ENCODE measurements at places on chromosomes 7 and 10. TPM values are rescaled to one million over a fixed set of nuclear protein-coding genes. Genes with fewer than 3 reads are reported as not detected.

- peak; percentile 68 for DNase-seq
Measured at GRCh38 chr10:14653271-14654161, 121.2 kb downstream of the FAM107B start.

DNA sequence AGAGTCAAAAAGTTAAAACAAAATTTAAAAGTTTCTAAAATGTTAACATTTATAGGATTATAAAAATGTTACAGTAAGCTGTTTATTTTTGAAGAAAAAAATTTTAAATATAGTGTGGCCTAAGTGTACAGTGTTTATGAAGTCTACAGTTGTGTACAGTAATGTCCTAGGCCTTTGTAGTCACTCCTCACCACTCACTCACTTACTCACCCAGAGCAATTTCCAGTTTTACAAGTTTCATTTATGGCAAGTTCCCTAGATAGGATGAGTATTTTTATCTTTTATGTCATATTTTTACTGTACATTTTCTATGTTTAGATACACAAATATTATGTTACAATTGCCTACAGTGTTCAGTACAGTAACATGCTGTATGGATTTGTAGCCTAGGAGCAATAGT is 419.9 kb downstream of the ARL4A start:
- DNase-seq, result no peak

DNA sequence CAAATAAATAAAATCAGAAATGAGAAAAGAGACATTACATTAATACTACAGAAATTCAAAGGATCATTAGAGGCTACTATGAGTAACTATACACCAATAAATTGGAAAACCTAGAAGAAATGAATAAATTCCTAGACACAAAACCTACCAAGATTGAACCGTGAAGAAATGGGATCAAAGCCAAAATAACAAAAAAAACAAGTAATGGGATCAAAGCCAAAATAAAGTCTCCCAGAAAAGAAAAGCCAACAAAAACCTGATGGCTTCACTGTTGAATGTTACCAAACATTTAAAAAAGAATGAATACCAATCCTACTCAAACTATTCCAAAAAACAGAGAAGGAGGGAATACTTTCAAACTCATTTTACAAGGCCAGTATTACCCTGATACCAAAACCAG is 20.0 kb downstream of the GSDME start:
- DNase-seq, result no peak

DNA sequence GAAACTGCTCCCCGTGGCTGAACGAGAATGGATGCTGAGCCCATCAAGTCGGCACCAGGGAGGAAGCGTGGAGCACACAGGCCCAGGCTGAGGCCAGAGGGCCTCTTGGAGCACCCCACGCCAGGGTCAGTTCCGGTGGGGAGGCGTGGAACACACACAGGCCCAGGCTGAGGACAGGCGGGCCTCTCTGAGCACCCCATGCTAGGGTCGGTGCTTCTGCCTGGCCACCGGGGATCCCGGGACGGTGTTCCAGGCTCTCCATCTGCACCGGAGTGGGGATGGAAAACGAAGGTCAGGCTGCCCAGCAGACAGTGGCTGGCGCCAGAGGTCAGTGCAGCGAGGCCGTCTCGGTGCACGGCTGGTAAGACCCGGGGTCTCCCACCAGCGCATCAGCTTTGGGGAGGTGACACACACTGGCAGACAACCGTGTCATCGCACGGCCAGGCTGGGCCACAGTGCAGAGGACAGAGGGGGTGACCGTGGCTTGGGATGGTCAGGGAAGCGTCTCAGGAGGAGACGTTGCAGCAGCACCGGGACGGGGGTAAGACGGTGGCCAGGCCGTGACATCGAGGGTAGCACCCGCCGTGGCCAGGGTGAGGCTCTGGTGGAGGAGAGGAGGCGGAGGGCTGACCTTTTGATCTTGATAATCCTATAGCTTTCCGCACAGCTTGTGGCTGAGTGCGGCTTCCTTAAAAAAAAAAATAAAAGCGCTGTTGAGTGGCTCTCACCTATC is 203.9 kb downstream of the ELFN1 start:
- DNase-seq, result no peak

- DNase-seq, result no peak
Measured at GRCh38 chr7:105126436-105126975, 112.5 kb downstream of the KMT2E start.

GRCh38 chr10:24307116-24307515 is 98.2 kb downstream of the KIAA1217 start:
- DNase-seq, result no peak

GRCh38 chr10:27908231-27908630 is 90.6 kb downstream of the ODAD2 start:
- no peak for DNase-seq

DNA sequence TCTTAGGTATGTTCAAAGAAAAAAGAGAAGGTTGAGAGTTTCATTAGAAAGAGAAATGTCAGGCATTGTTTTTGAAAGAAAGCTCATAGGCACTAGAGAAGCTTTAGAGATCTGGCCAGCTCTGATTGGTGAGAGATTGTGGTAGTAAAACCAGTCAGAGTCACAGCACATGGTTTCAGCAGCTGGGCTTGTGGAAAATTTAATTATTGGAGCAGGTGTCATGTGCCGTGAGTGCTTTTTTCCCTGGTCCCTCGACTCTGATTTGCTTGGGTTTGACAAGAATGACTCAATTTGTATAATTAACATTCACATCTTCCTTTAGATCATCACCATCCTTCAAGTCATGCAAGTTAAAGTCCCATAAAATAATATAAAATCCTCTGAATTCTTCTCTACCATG is 35.2 kb downstream of the MRPL32 start:
- no peak for DNase-seq

DNA sequence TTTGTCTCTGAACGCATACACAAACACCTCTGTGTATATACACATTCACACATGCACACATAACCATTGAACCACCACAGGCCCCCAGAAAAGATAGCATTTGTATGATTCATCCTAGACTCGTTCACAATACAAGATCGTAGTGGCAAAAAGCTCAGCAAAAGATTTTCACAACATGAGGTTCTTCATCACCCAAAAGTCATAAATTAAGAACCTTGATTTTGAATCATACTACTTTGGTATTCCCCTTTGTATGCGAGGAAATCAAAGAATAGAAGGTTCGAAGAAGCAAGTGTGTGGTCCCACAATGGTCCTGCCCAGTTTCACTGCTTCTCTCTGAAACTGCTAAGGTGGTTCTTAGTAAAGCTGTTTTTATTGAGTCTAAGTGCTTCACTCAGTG is 200.7 kb downstream of the CELF2 start:
- no peak for DNase-seq

GRCh38 chr10:22453948-22454591 is 108.8 kb downstream of the SPAG6 start:
- peak; percentile 78 for DNase-seq

GRCh38 chr7:102810916-102811315 is 62.1 kb downstream of the FAM185A start:
- no peak for DNase-seq

- DNase-seq, result no peak
Measured at GRCh38 chr10:120108916-120109315, 216.4 kb downstream of the SEC23IP start.

GRCh38 chr7:132942701-132943100 is 139.2 kb downstream of the CHCHD3 start:
- no peak for DNase-seq

DNA sequence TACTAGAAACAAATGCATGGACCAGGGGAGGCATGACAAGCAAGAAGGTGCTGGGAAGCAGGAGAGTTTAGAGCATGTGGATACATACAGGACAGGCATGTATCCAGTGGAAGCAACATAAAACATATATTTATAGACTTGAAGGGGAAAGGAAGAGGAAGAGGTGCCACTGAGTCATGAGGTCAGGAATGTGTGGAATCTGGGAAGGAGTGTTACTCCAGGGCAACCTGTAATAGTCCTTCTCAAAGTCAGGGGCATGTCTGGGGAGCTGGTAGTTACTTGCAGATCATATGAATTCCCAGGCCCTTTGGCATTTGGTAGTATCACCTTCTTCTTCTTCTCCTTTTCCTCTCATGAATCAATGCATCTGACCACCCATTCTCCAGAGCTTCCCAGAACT is 246.6 kb downstream of the XPNPEP1 start:
- no peak for DNase-seq

- no peak for DNase-seq
Measured at GRCh38 chr10:101136007-101136707, 5.1 kb downstream of the TLX1 start.

ARHGAP22 gene
- total RNA-seq, result 2.1 TPM

RELN gene
- total RNA-seq, result 31.9 TPM

PPP3CB gene
- 150 TPM for total RNA-seq

CAMK2B gene
- 26.7 TPM for total RNA-seq

GPR26 gene
- total RNA-seq, result 0.10 TPM

NEUROD6 gene
- 0.21 TPM for total RNA-seq

ENTPD1 gene
- total RNA-seq, result 33.5 TPM

METTL27 gene
- 3.6 TPM for total RNA-seq

CTAGE4 gene
- total RNA-seq, result 4.7 TPM

CYP3A4 gene
- total RNA-seq, result not detected

PTN gene
- total RNA-seq, result 85.1 TPM

Measured in tongue (tissue), 3 donors.